Adipocyte (in vitro differentiated cells): ENCODE measurements at places on chromosomes 12 and 14.
A peak's percentile ranks its signal among the peaks of the same experiment; 100 is the strongest.

DNA sequence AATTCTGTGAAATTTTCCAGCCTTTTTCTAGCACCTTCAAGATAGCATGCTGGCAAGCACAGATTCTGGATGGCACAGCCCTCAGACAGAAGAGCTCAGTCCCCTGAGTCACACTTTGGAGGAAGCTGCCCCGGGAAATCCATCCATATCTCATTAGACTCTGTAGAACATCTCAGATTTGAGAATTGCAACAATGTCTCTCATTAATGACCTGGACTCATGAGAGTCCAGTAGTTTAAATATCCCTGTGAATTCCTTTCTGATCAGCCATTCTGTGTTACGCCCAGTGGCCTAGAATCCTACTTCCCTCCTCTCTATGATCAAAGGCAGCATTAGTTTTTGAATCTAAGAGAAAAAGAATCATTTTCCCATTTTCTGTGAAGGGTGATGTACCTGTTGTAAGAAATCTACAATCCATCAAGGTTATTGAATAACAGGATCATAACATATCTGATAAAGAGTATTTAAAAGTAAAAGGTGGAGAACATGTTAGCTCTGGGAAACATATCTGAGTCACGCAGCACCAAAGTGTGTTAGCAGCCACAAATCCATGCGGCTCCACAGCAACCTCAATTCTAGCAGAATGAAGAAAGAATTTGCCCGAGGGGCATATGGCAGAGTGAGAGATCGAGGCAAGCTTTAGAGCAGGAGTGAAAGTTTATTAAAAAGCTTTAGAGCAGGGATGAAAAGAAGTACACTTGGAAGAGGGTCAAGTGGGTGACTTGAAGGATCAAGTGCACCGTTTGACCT lies 855.6 kb upstream of the TMEM132C start:
- peak; percentile 2 for DNase-seq

GRCh38 chr12:2806700-2807099 lies 5.8 kb upstream of the ITFG2 start:
- DNase-seq, result no peak

GRCh38 chr14:73663548-73664212 lies 18.9 kb downstream of the DNAL1 start:
- no peak for DNase-seq

- DNase-seq, result no peak
Observed at GRCh38 chr14:63267171-63267570, 51.6 kb downstream of the GPHB5 start.

- no peak for DNase-seq
Observed at GRCh38 chr12:69844836-69845235, 19.8 kb downstream of the MYRFL start.

GRCh38 chr12:117033382-117034221 lies 65.6 kb downstream of the TESC start:
- DNase-seq, result no peak

DNA sequence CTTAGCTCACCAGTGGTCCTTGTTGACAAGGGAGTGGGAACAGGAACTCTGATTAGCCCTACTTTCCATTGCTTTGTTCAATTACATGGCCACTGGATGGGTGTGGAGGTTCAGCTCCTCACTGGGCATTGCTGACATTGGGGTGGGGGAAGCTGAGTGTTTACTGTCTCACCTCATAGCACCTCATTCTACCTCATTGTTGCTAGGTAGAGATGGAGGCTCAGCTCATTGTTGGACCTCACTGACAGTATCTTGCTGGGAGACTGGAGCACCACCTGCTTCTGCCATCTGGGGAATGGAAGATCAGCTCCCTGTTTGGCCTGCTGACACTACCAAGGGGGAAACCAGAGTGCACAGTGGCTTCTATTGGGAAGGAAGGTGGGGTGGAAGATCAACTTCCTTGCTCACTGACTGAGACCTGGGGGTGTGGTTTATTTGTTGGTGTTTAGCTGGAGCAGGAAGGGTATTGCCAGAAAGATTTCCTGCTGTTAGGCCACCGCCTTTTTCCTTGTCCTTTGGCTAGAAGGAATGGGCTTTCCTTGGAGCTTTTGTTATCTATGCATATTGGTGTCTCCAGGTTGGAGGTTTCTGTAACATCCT lies 1.3 kb upstream of the OR4E2 start:
- DNase-seq, result no peak

GRCh38 chr12:13169272-13169671 lies 27.3 kb upstream of the EMP1 start:
- no peak for DNase-seq

DNA sequence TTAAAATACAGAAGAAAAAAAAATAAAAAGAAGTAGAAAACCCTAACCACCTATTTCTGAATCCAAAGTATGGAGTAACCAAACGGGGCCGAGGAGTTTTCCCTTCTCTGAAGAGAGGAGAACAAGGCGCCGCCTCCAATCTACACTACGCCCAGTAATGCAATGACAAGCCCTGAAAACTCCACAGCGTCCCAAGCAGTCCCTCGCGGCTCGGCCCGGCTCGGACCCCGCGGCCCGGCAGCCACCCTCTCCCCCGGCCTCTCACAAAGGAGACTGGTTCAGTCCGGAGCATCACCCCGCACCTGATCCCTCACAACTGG lies 371 bp downstream of the CHD8 start:
- DNase-seq, result peak; percentile 69

GRCh38 chr12:109770104-109770860 lies 56.7 kb downstream of the FAM222A start:
- no peak for DNase-seq

DNA sequence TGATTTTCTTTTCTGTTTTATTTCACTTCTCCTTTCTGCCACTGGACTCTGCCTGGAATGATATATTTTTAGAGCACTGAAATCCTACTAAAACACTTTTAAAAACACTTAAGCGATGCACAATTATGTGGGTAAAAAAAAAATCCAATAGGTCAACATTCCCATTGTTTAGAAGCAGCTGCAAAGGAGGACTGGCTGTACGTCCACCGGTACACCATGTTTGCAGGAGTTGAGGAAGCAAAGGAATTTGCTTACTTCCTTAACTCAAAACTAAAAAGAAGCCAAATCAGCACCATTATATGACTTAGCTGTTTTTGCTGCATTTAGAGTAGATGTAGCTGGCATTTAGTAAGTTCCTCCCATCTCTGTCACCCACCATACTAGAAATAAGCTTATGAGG lies 186.8 kb upstream of the TMTC1 start:
- DNase-seq, result no peak
